ENCODE measurements at places on chromosomes 3 and 15.

DNA sequence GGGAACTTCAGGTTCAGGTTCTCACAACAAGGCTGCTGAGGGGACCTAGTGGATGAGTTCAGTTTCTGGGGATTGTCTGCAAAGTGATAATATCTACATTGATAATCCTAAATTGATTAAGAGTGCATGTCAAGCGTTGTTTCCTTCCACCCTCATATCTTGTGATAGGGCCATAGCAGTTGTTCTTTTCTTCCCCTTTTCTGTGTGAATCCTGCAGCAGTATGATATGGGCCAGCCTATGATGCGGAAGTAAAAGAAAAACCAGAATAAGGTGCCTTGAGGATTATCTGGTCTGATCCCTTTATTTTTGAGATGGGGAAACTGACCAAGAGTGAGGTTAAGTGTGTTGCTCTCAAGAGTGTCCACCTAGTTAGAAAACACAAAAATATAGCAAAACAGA is 86.2 kb downstream of the MITF start:
- no peak for DNase-seq

DNA sequence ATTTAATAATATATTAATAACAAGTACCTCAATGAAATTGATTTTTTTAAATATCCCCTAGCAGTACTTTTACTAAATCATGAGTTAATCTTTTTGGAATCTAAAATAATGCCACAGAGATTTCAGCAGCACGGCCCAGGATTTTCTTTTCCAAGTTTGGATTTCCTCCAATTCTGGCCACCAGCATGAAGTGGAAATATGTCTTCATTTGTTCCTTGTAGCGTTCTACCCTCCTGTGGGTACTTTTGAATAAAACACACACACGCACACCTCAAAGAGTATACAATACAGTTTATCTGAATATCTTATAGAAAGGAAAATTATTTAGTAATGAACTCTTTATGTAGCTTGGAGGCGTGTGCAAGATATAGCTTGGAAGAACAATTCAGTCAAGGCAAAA is 125.1 kb upstream of the STT3B start:
- DNase-seq: no peak

GRCh38 chr15:84681831-84682230 is 23.8 kb upstream of the NMB start:
- no peak for DNase-seq

DNA sequence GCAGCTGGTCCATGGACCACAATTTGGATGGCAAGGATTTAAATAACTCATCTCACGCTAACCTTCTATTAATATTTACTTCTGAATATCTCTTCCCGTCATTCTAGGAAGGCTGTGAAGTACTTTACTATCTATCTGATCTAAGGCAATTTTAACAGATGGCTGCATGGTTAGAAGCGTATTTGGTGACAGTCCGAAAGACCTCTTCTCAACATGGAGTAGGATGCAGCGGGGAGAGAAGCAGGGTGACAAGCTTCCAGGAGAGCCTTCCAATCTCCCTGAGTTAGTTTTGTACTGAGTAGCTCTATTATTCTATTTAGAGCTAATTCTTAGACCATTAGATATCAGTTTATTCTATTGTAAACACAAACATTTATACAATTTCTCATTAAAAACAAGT is 309.4 kb downstream of the PLCL2 start:
- no peak for DNase-seq

DNA sequence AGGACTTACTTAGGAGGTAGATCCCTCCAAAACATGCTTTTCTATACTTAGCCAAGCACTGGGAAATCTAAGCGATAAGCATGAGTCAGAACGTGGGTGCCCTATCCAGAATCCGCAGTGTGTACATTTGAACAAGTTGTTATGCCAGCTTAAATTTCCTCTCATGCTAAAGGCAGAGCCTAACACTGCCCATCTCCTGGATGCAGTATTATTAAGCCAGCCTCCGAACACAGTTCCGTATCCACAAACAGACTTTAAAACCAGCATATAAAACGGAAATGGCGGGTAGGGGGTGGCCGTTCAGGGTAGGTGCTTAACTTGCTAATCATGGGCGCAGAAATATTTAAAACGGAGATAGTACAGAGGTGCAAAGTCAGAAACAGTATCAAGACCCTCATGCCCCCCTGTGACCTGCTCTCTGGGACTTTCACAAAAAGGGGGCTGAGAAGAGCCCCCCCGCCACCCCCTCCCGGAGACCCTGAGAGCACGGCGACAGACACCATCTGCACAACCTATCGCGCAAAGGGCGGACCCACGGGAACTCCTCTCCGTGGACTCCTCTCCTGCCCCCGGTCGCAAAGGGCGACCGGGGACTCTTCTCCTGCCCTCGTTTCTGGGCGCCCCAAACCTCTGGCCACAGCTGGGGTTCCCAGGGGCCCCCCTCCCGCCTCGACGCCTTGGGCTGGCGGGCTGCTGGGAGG is 889 bp upstream of the LRRIQ4 start:
- no peak for DNase-seq

DNA sequence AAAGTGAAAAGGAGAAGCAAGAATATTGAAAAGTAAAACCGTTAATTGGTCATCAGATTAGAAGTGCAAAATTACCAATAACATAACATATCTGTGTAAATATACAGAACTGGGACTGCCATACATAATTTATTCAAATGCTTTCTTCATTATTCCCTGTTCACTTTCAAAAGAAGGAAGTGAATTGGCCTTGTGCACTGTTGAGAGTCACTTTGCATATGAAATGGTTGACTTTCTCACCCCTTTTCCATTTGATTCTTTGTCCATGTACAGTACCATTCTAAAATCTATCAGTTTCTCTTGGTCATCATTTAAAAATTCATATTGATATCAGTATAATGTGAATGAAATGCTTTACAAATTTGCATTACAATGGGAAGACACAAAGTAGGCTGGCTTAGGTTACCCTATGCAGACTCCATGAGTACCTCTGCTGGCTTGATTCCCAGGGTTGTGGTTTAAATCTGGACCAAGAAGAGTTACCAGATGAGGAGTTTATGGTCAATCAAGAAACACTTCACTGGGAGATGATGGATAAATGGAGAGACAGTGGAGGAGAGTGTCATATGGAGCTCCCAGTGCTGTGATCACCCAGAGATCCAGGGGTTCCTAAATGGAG is 210.9 kb upstream of the TOPAZ1 start:
- no peak for DNase-seq
